Stimulated activated CD8-positive, alpha-beta memory T cell treated with anti-CD3 and anti-CD28 coated beads, Interleukin-7, amount 100 ng/mL, for 24 hours (primary cell): ENCODE measurements at places on chromosomes 6 and 20.

- DNase-seq, result no peak
Observed at GRCh38 chr20:14595051-14595450, 257.6 kb upstream of the FLRT3 start.

GRCh38 chr6:122020588-122021264 lies 378.7 kb upstream of the HSF2 start:
- DNase-seq, result no peak

DNA sequence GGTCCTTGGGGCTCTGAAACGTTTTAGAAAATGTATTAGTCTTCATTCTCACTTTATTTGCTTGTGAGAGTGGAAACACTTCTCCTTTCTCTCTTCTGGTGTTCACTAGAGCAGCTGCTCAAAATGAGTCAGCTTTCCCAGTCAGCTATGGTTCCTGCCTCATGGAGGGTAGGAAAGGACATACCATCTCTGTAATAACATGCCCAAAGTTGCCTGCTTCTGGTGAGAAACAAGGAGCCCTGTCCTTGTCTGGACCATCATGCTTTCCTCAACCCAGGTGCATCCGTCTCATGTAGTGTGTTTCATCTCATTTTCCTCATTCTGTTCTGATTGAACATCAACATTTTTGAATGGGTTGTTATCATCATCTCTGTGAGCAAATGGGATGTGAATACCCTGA lies 17.1 kb upstream of the TINAG start:
- DNase-seq, result no peak

DNA sequence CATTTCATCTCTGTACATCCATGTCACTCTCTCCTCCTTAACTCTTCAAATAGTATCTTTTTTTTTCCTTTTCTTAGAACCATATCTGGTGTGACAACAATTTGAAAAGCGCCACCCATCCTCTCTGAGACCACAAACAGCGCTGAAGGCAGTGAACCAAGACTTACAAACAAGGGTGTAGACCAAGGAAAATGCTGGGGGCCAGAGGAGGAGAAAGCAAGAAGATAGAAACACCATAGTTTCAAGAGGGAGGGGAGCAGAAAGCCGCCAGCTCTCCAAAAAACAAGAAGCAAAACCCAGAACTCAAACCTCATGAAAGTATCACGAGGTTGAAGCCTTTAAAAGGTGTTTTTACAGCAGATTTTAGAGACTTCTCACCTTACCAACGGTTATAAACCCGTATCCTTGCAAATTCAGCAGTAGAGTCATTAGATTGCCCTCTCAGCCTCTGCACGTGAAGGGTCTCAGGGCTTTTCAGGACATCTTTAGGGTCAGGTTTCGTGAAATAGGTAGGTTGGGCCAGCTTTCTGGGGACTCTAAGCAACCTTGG lies 13.3 kb upstream of the RIPOR2 start:
- DNase-seq, result no peak

DNA sequence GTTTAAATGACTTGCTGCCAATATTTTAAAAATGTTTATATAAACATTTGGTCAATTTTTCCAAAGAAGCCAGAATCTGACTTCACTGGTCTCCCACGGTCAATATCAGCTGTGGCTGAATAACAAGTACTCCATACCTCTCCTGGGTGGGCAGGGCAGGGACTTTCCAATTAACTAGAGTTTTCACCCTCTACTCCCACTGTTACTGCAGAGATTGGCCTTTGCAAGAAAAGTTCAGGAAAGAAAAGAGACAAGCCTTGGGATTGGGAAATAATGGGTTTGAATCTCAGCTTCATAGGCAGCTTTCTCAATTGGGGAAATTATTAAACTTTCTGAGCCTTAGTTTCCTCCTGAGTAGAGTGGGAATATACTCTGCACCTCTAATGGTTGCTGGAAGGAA lies 236.9 kb downstream of the PRL start:
- DNase-seq, result no peak

GRCh38 chr20:45508068-45508886 lies 7.1 kb downstream of the SPINT3 start:
- DNase-seq, result no peak

DNA sequence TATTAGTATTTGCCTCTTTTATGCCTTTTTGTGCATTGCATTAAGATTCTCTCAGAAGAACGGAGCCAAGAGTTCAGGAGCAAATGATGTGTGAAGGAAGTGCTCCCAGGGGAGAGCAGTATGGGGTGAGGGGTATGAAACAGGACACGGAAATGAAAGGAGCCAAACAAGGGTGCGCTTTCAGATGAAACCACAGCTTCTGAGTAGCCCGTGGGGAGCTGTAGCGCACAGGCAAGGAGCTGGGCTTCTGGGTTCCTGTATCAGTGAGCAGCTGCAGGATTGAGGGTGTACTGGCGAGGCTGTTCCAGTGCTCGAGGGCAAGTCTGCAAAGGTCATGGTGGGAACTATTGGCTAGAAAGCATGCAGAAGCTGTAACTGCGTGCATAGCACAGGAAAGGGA lies 25.4 kb downstream of the ANKEF1 start:
- DNase-seq, result no peak

- no peak for DNase-seq
Observed at GRCh38 chr6:38445925-38446324, 193.8 kb downstream of the BTBD9 start.

DNA sequence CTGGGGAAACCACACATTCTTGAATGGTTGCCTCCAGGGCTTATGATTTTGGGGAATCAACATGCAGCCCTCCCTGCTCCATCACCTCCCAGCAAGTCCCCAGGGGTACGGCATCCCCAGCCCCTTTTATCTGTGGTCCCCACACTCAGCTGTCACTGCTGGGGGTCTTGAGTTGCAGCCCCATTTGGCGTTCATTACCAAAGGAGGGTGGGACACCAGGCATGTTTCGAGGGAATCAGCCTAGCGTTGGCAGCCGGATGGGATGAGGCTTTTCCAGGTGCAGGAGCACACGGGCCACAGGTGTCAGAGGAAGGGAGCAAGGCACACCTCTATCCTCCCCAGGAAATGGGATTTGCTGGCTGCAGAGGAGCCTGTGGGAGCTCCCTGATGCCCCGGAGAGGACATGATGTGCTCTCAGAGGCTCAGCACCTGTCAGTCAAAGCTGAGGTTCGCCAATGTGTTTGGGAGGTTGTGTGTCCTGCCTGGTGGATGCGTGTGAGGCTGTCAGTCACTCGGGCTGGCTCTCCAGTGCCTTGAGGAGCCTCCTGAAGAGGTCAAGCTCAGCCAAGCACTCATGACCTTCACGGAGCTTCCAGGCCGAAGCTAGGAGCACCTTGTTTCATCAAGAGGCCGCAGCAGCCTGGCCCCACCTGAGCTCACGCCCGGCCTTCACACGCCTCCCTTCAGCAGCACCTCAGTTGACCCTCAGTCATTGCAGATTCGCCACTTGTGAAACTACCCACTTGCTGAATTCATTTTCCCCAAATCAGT lies 95.0 kb downstream of the ERMARD start:
- no peak for DNase-seq

DNA sequence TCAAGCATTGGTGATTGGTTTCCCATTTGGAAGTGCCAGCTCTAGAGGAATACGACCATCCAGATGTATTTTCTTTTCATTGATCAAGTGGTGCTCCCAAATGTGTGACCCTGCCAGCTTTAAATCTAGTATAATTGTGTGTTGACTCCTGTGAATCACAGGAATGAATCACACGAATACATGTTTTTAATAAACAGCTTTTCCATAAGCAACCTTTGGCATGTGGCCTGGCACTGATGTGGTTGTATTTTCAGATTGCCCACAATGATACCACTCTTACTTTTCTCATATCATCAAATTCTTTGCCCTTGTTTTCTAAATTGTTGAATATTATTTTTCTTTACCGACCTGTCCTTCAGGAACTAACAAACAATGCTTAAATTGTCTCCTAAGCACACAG lies 367 bp downstream of the GSTA3 start:
- no peak for DNase-seq

GRCh38 chr6:85506441-85507093 lies 56.7 kb downstream of the NT5E start:
- DNase-seq, result no peak

- DNase-seq, result no peak
Observed at GRCh38 chr6:154962753-154963152, 32.4 kb upstream of the TIAM2 start.

GRCh38 chr6:155389130-155389529 lies 66.5 kb downstream of the NOX3 start:
- no peak for DNase-seq

- DNase-seq, result no peak
Observed at GRCh38 chr6:145247692-145248419, 487.5 kb downstream of the EPM2A start.

GRCh38 chr6:169168302-169168630 lies 85.4 kb downstream of the THBS2 start:
- no peak for DNase-seq

DNA sequence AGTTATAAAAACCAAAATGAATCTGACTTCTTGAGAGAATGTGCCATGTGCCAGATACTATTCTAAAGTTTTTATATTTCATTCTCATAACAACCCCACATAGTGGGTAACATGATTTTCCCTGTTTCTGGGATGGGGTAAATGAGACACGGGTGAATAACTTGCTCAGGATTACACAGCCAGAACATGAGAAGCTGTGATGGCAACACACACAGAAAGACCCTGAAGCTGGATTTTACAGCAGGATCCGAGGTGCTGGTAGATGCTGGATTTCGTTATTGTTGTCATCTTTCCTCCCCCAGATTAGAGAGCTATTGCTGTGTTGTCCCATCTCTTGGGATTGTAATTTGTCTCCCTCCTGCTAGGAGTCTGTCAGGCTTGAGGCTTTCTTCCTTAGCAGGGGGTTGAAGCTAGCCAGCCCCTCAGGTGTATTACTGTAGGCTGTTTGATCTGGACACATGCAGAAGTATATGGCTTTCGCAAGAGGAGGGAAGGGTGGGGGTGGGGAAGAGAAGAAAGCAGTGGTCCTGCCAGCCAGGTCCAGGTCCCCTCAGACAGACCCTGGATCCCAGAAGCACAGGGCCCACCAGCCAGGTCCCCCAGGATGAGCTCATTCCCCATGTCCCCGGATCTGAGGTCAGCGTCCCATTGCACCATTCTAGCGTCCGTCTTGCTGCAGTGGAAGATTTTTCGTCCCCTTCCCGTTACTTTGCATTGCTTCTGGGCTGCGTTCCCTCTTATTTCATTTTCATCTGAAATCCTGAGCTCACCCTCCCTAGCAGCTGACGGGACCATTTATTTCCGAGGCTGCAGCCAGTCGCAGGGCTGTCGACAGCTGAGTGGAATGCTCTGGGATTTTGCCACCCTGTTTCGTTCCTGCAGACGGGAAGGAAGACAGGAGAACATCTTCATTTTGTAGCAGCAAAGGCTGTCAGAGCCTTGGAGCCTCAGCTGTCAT lies 7.3 kb upstream of the KCNG1 start:
- no peak for DNase-seq

GRCh38 chr6:31898383-31899011 lies 999 bp upstream of the EHMT2 start:
- no peak for DNase-seq

GRCh38 chr6:52538252-52538900 lies 38.5 kb downstream of the TRAM2 start:
- DNase-seq, result no peak
